Stimulated activated CD4-positive, alpha-beta T cell treated with anti-CD3 and anti-CD28 coated beads, Interleukin-12 subunit alpha, Interleukin-12 subunit beta, amount 100 ng/mL, for 4 hours (primary cell): ENCODE measurements at places on chromosomes 5 and 9.
A peak's percentile ranks its signal among the peaks of the same experiment; 100 is the strongest.

- DNase-seq, result peak; percentile 35
These were observed 7.6 kb downstream of the TTC39B start for GRCh38 chr9:15299374-15299939.

- no peak for DNase-seq
These were observed 28.1 kb downstream of the FRMPD1 start for GRCh38 chr9:37678789-37679273.

- DNase-seq, result no peak
These were observed 226 bp upstream of the RANBP17 start for GRCh38 chr5:170861667-170861916.

GRCh38 chr5:45062044-45062443 lies 253.3 kb downstream of the MRPS30 start:
- no peak for DNase-seq

DNA sequence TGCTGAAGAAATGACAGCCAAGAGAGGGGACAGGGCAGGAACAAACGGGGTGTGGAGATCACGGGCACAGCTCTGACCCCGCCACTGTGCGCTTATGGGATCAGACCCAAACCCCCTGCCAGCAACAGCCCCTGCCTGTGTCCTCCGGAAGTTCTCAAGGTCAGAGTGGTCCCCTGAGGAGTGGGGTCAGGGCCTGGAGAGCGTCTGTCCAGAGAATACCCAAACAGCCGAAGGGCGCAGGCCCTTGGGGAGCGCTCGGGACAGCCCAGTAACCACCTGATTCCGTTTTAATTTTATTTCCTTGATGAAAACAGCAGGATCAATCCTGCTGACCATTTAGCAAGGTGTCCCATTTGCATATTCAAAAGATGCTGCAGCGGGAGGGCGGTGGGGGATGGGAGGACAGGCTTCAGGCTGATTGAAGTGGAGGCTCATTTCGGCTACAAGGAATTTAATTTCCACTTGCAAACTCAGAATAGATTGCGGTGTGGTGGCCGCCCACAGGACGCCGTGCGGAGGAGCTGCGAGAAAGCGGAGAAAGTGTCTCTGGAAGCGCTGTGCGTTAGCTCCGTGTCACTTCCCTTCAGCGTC lies 32.6 kb upstream of the TMEM250 start:
- DNase-seq, result no peak

GRCh38 chr5:136055612-136056309 lies 27.0 kb downstream of the TGFBI start:
- DNase-seq, result no peak

DNA sequence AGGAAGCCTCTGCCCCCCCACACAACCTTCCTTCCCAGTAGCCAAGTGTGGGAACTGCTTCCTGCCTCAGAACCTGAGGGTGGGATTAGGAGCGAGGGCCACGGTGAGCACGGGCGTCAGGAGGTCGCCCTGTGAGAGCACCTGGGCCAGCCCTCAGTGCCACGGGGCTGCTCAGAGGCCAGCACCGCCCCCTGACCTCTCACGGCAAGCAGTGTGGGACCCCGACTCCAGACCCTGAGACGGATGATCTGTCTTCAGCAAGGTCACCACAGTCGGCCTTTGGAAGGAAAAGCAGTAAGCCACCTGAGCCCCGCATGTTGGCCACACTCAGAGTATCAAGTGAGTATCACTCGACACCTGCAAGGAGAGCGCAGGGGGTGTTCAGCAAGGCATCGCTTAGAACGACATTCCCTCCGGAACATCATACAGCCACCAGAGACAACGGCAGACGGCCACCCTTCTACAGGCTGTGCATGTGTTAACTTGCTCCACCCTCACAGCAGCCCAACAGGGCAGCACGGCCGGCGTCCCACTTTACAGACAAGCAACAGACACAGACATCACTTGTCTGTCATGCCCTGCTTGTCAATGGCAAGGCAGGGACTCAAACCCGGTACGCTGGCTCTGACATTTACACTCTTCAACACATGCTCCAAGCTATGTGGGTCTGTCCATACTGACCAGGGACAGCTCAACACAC lies 50.2 kb downstream of the IPPK start:
- DNase-seq, result no peak

DNA sequence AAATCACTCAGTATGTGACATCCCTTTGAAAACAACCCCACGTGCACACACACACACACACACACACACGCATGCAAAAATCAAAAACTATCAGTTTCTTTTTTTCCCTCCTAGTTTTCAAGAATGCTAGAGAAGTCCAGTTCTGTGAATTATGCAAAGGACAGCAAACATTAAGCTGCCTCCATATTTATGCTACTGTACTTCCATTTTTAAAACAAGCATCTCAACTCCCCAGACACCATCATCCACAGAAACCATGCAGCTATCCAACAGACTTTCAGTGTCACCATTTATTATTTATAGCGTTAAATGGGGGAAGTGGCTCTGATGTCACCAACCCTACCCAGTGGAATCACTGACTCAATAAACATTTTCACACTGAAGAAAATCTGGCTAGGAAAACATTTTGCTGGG lies 1.6 kb downstream of the FBXW11 start:
- no peak for DNase-seq

GRCh38 chr5:18745988-18746615 lies 1111.8 kb downstream of the TAF11L14 start:
- peak; percentile 15 for DNase-seq

DNA sequence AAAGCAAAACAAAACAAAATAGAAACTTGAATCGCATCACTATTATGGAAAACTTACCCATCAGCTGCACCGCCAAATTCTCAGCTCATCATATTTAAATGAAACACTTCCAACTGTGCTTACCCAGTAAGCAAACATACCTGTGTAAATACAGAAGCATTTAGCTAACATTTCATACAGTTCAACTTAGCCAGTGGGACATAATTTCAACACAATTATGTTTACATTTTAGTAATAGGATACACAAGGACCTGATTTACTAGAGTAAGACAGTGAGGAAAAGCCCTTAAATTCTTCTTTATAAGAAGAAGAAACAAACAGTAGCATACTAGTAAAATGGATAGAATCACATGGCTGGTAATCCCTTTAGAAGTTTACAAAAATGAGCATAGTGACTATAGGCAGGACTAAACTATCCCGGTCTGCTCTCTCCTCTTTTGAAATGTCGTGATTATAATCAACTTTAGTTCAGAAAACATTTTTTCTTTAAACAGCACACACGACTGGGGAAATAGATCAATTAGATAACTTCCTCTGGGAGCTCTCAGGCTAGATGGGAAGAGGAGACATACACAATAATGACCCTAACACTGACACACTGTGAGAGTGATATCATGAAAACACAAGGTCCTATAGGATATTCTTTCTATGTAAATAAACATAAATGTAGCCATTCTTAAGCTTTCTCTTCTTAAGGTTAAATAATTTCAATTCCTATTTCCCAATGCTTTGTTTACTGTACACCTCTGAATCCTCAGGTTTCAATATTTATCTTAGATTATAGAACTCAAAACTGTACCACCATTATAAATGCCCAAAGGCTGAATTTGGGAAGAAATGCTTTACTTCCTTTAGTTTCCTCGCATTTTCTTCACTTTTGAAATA lies 15.9 kb upstream of the CDC20B start:
- DNase-seq, result no peak

DNA sequence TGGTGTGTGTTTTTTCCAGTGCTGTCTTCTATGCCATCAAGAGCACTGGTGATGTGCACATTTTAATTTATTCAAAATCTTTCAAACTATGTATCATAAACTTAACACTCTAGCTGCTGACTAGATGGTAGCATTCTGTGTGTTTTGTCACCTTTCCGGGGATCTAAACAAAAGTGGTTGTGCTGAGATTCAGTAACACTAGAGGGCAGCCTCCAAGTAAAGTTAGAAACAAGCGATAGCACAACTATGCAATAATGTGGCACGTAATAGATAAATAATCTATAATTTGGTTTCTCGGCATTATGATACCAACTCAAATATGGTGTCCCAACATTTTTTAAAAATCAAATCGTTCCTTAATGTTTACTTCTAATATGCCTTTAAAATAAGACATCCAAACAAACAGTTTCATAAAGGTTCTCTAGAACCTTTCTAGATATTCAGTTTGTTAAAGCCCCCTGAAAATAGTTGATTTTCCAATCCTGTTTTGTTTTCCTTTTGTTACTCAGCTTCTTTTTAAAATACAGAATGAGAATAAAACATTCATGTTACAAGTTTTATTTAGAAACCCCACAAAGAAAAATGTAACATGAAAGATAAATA lies 16.9 kb downstream of the SEMA6A start:
- no peak for DNase-seq

DNA sequence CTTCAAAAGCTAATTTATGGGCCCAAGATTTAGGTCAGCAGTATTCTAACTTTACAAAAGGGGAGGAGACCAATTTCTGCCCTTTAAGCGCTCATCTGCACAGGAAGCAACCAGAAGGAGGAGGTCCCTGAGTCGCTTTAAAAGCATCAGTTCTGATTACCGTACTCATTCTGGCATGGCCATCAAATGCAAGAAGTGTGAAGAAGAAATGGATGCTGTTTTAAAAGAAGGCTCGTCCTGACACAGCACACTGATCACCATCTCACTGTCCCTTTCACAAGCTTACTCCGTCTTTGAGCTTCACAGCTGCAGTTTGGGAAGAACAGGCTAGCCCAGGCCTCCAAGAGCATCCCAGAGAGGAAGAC lies 17.5 kb downstream of the ZNF608 start:
- no peak for DNase-seq

DNA sequence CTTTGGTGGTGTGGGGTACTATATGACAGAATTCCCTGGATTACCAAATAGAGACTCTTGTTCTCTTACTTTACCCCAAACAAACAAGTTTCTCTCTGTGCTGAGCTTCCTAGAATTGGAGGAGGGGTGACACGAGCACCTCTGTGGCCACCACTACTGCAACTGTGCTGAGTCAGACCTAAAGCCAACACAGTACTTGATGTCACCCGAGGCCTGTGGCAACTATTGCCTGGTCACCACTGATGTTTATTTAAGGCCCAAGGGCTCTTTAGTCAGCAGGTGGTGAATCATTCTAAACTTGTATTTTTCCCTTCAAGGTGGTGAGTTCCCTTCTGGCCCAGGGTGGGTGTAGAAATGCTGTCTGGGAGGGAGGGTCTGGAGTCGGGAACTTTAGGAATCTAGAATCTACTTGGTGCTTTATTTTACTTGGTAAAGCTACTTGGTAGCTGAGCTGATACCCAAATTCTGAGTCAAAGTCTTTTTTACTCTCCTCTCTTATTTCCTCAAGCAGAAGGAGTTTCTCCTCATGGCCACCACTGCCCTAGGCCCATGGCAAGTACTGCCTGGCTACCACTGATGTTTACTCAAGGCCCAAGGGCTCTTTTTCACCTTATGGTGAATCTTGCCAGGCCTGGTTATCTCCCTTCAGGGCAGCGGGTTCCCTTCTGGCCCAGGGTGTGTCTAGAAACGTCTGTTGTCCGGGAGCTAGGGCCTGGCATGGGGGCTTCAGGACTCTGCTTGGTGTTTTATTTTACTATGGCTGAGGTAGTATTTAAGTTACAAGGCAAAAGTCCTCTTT lies 9.8 kb downstream of the LURAP1L start:
- DNase-seq, result no peak

GRCh38 chr5:132759114-132760048 lies 12.2 kb downstream of the CCNI2 start:
- DNase-seq, result no peak

DNA sequence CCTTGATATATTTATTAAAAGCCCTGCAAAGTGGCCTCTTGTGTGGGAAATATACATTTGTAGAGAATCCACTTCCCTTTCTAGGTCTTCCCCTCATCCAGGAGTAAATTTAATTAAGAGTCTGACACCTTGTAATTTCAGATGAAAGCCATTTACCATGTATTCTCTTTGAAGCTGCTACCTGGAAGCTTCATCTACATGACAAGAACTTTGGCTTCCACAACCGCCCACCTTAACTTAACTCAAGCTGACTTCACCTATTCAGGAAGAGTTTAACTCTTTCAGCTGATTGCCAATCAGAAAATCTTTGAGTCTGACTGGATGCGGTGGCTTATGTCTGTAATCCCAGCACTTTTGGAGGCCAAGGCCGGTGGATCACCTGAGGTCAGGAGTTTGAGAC lies 899.9 kb downstream of the TAF11L14 start:
- no peak for DNase-seq

DNA sequence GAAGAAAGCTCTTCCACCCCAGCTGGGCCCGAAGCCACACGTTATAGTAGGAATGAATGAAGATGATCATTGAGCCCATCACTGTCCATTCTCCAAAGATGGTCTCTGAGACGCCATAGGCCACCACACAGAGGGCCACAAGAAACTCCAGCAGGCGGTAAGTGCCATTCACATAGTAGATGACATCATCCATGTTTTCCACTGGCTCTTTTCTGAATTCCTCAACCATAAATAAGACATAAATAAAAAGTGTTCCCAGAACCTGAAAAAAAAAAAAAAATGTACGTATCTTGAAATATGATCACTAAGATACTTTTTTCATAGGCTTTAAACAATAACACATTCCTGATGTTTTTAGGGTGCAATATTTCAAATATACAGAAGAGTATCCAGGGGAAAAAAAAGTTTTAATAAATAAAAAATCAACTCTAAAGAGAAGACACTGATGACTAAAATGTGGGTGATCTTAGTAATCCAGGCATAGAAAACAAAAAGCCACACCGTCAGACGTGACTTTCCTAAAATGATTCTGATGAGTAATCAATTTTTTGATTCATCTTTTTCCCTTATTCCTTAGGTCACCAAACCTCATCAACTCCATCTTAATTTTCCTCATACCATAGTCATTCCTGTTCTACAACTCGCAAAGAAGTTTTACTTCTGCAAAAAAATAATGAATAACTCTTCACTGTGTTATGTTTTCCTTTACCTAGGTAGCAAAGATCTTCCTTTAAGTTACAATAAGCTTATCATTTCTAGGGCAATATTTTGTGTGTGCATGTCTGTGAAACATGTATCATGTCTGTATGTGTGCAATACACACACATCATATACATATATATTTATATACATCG lies 47.8 kb downstream of the RNF145 start:
- DNase-seq, result no peak

DNA sequence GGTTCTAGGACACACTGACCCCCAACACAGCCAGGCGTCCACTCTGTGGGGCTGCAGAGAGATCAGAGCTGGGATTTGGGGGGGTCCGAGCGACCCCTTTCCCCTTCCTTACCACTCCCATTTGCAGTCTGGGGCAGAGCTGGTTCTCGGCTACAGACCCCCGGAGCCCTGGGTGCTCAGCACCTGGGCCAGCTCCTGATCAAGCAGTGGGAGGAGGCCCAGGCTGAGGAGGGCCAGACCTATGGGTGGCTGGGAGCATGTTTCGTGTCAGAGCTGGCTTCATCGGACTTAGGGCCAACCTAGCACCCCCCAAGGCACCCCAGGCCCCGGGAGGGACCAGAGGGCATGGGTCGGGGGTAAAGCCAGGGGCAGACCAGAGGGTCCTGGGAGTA lies 7.6 kb downstream of the GRIN1 start:
- no peak for DNase-seq

DNA sequence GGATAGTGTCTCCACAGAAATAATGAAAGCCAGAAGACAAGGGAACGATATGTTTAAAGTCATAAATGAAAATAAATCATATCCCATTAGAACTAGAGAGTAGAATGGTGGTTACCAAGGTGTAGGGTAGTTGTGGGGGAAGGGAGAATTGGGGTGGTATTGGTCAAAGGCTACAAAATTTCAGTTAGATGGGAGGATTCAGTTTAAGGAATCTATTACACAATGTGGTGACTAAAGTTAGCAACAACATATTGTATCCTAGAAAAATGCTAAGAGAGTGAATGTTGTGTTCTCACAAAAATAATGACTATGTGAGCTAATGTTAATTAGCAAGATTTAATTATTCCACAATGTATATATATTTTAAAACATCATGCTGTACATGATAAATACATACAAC lies 27.8 kb upstream of the LARP1 start:
- DNase-seq, result no peak
